ENCODE measurements at places on chromosomes 12 and 14.
A peak's percentile ranks its signal among the peaks of the same experiment; 100 is the strongest.

GRCh38 chr12:8970432-8970831, 18.9 kb upstream of the KLRG1 start:
- DNase-seq: no peak

DNA sequence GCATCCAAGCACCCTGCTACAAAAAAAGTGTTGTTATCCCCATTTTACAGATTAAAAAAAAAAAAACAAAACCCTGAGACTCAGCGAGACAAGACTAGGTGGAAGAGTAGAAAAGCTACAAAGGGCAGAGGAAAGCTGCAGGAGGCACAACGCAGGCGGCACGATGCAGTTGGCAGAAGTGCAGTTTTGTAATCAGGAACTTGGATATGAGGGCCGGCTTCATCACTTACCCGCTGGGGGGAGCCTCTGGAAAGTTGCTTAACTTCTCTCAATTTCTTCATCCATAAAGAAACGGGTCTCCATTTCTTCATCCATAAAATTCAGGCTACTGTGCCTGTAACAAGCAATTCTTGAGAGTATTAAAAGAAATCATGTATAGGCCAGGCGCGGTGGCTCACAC, 33.1 kb upstream of the CCDC60 start:
- DNase-seq: no peak

GRCh38 chr12:62683776-62684569, 217.3 kb downstream of the MON2 start:
- DNase-seq: no peak

DNA sequence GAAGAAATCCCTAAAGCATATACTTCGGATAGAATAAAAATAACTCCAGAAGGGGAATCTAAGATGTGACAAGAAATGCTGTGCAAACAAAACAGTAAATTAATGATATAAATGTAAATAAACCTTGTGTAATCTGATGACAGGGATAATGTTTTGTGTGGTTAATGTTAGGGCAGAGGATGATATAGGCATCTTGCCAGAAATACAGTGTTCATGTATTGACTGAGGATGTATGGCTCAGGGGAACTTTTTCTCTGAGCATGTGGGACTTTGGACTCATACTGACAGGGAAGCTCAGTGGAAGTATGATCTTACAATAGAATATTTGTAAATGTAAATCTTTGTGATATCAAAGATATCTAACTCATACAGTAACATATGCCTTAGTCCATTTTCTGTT, 420.2 kb downstream of the TMTC2 start:
- DNase-seq: no peak

DNA sequence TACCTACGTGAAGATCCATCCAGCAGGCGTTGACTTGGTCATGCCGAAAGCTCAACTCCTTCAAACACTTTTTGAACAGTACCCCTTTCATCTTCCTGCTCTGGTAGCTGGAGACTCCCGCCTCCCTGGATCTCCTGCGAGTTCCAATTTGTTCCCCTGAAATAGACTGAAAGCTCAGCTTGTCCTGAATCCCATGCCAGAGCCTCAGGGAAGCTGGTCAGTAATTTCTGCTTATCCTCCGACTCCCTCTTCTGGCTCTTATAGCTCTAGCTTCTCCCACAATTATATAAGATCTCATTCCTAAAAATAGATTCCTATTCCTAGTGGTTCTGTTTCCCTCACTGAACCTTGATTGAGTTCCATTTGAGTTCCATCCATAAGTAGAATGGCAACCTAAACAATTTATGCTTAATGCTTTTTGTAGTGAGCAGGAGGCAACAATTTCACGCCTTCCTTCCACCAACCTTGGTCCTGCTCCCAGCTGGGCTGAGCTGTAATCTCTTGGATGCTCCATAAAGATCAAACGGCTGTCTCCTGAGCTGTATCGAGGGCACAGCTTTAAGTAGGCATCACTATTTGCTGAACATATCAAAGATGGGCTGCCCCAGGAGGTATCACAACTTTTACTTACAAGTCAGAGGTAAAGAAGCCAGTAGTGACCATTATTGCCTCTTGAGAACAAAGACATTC, 8.0 kb upstream of the TMEM132C start:
- DNase-seq: no peak

- DNase-seq: no peak
Measured at GRCh38 chr12:83261998-83262397, 575.3 kb downstream of the TMTC2 start.

DNA sequence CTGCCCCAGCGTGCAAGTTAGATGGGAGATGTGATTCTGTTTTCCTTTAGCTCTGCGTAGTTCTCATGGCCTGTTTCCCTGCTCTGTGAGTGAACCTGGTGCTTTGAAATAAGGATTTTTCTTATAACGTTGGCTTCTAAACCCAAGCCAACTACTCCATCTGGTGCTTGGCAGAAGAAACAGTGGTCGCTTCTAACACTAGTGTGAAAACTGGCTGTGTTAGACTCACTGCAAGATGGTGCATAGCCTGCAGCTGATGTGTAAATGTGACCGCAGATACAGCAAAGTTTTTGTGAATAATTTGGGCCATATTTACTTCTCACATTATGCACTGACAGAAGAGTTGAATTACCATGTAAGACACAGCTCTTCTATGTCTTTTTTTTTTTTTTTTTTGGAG, 12.2 kb downstream of the GTF2H3 start:
- no peak for DNase-seq

DNA sequence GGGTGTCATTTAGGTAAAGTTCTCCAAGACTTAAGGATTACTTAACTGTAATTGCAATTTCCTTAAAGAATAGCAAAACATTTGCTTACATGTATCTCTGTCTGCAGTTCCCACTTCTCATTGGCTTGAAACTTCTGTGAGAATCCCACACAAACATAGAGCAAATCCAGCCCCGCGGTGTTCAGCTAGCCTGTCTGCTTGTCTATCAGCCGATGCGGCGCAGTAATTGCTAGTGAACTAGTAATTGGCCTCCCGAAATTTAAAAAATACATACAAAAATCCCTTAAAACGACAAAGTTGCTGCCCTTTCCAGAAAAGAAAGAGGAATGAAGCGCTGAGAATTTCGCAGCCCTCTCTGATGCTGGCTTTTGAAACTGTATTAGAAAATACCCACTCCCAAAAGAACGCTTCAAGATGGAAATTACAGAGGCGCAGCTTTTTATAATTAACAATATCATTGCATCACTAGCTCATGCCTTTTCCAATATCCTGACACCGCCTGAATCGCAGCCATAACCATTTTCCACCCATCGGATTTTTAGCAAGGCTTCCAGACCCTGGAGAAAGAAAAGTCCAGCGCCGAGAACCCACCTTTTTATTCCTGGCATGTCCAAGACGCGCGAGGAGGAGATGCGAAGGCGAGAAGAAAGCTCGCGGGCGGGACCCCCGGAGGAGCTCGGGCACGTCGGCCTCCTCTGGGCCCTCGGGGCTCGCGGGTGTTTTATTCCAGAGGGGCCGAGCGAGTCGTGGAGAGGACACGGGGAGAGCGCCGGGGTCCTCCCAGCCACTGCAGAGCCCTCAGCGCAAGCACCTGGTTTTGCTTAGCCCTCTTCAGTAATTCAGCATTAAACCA, 646 bp downstream of the FBLN5 start:
- no peak for DNase-seq

- no peak for DNase-seq
Measured at GRCh38 chr14:76432827-76433752, 57.2 kb downstream of the ESRRB start.

- no peak for DNase-seq
Measured at GRCh38 chr12:104419717-104420116, 37.0 kb upstream of the CHST11 start.

- no peak for DNase-seq
Measured at GRCh38 chr12:67394550-67394949, 125.4 kb downstream of the CAND1 start.

GRCh38 chr14:45258073-45258472, 5.1 kb upstream of the MIS18BP1 start:
- DNase-seq: no peak

- no peak for DNase-seq
Measured at GRCh38 chr14:99602054-99602787, 1.8 kb downstream of the CCDC85C start.

DNA sequence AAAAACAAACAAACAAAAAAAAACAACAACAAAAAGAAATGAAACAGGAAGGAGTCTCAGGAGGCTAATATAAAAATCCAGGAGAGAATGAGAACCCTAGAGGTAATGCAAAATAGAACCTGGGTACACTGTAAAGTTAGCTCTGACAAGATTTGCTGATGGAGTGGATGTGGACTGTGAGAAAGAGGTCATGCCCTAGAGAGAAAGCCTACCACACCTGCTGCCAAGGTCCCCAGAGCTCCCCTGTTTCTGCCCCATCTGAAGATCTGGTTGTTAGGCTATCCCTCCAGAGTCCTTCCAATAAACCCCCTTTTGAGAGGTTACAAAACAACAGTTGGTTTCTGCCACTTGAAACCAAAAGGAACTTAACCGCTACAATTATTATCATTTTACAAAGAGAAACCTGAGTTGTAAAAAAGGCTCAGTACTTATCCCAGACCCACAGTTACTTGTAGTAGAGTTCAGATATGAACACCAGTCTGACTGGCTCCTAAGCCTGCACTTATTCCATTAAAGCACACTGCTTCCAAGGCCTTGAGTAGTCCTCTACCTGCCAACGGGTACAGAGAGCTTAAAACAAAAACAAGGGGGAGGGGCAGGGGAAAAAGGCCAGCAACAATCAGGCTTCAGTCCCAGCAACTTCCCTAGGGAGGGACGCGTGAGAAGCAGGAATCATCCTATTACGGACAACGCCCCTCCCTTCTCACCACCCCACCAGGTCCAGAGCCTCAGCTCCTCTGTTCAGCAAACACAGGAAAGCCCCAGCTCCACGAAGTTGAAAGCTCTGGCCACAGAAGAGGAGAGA, 27.7 kb downstream of the PPP1R13B start:
- peak; percentile 79 for DNase-seq

- DNase-seq: no peak
Measured at GRCh38 chr14:58353516-58354299, 42.0 kb upstream of the TOMM20L start.

GRCh38 chr12:50985322-50985721, 33.0 kb downstream of the HIGD1C start:
- DNase-seq: no peak

GRCh38 chr12:3725388-3726115, 27.4 kb downstream of the CRACR2A start:
- no peak for DNase-seq

DNA sequence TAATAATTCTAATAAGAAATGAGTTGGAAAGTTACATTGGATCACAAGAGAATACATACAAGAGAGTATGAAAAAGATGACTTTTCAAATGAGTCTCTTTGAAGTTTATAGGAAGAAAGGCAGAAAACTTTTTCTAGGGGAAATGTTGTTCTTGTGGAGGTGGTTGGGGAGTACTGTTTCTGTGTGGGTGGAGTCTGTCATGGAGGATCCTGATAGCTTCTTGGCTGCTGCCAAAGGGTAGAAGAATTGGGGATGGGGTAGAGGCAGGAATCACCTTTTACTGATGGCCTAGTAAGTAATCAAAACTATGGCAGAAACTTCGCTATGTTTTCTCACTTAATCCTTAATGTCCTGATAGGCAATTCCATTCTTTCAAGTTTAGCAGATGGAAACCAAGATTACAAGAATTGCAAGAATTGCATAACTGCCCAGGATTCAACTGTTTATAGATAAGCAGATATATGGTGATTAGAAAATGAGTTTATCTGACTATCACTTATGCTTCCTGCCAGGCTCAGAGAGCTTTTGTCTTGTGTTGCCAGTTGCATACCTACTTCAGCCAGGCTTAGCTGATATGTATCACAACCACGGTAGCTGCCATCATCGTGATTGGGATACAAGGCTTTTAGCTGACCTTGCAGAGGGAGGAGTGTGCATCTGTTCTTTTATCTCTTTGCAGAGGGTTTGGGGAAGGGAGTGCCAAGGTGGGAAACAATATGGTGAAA, 463.9 kb downstream of the TMTC2 start:
- DNase-seq: no peak

GRCh38 chr12:6839482-6840201, 1.1 kb upstream of the GNB3 start:
- peak; percentile 82 for DNase-seq

- DNase-seq: no peak
Measured at GRCh38 chr12:108757856-108758255, 26.5 kb upstream of the CORO1C start.

GRCh38 chr14:68014771-68015170, 195.2 kb downstream of the RAD51B start:
- no peak for DNase-seq

GRCh38 chr12:54393743-54394142, 9.2 kb upstream of the ZNF385A start:
- DNase-seq: no peak

DNA sequence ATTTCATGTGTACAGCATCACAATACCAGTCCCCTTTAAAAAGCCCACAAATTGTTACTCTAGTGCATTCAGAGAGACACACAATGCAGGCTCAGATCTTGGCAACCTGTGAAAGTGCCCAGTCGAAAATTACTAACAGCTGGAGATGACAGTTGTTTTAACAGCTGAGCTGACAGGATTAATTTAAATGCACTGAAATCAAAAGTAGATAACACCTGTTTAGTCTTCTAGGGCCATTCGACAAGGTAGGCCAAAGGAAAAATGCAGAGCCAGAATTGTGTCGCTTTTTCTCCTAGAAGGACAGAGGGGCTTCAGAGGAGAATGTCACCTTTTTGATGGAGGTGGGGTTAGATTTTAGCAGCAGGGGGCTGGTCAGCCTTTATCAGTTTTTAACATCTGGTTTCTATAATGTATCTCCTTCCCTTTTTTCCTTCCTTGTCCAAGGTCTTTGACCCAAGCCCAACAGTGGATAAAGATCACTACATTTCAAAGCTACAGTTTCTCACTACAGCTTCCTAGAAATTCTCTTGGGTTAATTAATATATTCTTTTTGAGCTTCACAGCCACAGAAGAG, 139.1 kb downstream of the SOX5 start:
- DNase-seq: no peak

DNA sequence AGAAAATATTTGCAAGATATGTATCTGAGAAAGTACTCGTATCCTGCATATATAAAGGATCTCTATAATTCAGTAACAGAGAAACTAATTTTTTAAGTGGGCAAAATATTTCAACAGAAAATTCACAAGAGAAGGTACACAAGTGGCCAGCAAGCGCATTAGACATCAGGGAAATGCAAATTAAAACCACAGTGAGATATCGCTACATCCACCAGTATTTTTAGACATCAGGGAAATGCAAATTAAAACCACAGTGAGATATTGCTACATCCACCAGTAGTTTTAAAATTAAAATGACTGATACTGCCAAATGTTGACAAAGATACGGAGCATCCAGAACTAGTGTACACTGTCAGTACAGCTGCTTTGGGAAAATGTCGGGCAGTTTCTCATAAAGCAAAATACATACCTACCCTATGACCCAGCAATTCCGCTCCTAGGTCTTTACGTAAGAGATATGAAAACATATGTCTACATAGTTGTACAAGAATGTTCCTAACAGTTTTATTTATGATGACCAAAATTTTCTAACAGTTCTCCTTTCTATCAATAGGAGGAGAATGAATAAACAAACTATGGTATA, 2.8 kb upstream of the KCNK13 start:
- no peak for DNase-seq

GRCh38 chr12:39375206-39375808, 67.6 kb downstream of the KIF21A start:
- no peak for DNase-seq
